ENCODE measurements at places on chromosomes 11 and 22. TPM values are rescaled to one million over a fixed set of nuclear protein-coding genes. Genes with fewer than 3 reads are reported as not detected.

The DNAJC24 gene
- 12.5 TPM for total RNA-seq

- DNase-seq = no peak
Measured at GRCh38 chr11:118328745-118329144, 13.8 kb downstream of the CD3D start.

The SLC22A25 gene
- not detected for total RNA-seq

The PDE3B gene
- 12.6 TPM for total RNA-seq

DNA sequence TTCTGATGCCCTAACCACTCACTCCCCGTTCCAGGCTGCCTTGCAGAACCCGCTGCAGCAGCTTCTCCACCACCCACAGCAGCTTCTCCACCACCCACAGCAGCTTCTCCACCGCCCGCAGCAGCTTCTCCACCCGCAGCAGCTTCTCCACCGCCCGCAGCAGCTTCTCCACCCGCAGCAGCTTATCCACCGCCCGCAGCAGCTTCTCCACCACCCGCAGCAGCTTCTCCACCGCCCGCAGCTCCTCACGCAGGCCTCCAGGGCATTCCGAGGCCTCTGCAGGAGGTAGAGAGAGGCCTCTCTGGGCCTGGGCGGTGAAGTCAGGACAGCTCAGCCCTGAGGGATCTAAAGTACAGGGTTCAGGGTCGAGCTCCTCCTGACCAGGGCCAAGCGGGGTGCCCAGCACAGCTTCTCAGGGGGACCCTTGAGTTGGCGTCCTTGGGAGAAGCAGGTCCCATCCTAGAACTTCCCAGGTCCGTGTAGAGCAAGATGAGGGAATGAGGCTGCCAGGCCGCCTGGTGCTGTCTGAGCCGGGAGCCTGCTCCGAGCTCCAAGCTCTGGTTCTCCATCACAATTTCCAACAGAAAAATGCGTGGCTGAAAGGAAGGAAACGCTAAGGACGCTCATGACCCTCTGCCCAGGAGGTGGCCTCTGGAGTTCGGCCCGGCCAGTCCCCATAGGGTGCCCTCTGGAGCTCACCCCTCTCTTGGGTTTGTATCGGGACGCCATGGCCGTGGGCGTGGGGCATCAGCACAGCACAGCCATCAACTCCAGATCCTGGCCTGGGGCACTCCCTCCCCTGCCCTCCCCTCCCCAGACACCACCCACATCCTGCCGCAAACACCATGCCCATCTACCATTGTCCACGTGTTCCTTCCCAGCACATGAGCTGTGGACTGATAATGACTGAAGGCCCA is 528.6 kb downstream of the BRD1 start:
- no peak for DNase-seq

The ART5 gene
- 0.76 TPM for total RNA-seq

- DNase-seq = no peak
Measured at GRCh38 chr11:3344327-3345174, 34.4 kb downstream of the ZNF195 start.

GRCh38 chr11:38392176-38392575 is 1794.1 kb upstream of the RAG2 start:
- DNase-seq = no peak

- DNase-seq = no peak
Measured at GRCh38 chr11:116309446-116309845, 463.3 kb downstream of the BUD13 start.

The DGAT2 gene
- total RNA-seq = 25.9 TPM

GRCh38 chr11:98409069-98409468 is 611.7 kb upstream of the CNTN5 start:
- DNase-seq = no peak

GRCh38 chr11:29029452-29029851 is 921.3 kb downstream of the METTL15 start:
- DNase-seq = no peak

The RPS6KB2 gene
- 121 TPM for total RNA-seq

DNA sequence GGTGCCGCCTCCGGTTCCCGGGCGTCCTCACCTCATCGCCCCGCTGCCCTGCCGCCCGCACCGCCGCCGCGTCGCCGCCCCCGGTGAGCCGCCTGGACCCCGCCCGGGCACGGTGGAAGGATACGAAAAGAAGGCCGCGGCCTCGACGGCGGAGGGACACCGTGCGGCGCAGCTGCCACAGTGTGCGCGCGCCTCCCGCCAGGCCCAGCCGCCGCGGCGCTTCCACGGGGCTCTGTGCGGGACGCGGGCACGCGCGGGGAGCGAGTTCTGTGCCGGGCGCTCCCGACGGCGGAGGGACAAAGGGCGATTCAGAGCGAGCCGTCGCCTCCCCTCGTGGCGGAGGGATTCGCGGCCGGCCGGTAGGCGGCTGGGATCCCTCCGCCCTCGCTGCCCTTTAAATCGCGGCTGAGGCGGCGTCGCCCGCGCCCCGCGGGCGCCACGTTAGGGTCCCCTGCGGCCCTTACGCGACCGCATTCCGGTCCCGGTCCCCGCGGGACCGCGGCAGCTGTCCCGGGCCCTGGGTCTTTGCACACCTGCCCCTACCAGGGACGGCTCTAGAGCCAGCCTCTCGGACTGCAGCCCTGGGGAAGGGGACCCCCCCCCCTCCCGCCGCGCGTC is 568 bp upstream of the KMT5B start:
- DNase-seq = peak; percentile 50

The ZP1 gene
- not detected for total RNA-seq

- no peak for DNase-seq
Measured at GRCh38 chr11:36346562-36347383, 50.7 kb downstream of the PRR5L start.

GRCh38 chr11:35058669-35059434 is 80.1 kb upstream of the CD44 start:
- no peak for DNase-seq

DNA sequence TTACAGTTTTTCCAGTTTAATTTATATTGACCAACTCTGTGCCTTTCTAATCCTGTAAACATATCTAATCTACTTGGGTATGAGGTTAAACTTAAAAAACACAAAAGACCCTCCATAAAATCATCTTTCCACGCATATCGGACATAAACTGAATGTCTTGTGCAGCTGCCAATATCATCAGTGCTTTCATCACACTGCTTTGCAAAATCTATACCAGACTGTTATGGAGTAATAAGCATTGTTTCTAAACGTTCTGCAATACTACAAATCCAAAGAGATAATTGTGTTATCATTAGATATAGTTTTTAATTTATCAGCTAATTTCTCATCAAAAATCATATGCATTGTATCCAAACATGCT is 36.1 kb upstream of the AMPD3 start:
- DNase-seq = no peak

- no peak for DNase-seq
Measured at GRCh38 chr11:18384157-18384641, 10.2 kb upstream of the LDHA start.

- no peak for DNase-seq
Measured at GRCh38 chr22:23235425-23235824, 55.1 kb downstream of the BCR start.

DNA sequence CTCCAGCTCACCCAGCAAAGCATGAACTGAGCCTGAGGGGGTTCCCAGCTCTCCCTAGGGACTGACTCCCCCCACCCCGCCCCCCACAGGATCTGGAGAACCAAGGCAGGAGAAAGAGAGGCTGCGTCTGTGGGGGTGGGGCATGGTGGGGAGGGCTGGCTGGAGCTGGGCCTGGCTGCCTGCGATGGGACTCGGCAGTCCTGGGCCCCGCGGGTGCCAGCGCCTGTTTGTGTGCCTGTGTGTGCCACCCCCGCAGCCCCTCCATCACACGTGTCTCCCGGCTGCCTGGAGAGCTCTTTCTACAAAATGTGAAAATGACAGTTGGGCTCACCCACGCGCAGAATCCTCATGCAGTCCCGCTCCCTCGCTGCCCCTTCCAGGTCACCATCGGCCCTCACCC is 46.8 kb downstream of the CACNA1I start:
- DNase-seq = no peak

- no peak for DNase-seq
Measured at GRCh38 chr22:22802339-22802970, 85.2 kb upstream of the IGLL5 start.

DNA sequence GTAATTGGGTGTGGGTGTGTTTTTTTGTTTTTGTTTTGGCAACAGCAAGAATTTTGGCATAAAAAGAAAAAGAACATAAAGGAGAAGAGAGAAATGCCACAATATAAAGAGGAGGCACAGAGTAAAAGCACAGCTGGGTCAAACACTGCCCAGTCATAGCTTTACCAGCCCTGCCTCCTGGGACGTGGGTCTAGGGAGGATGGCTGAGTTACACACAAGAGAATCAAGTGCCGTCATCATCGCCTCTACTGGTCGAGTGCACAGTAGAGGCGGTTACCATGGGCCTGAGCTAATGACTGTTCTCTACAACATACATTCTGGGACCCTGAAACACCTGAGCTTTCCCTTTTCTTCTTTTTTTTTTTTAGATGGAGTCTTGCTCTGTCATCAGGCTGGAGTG is 87.6 kb upstream of the BID start:
- DNase-seq = no peak

- no peak for DNase-seq
Measured at GRCh38 chr11:87076260-87076783, 38.6 kb downstream of the TMEM135 start.

- DNase-seq = no peak
Measured at GRCh38 chr11:130992788-130993187, 76.5 kb upstream of the SNX19 start.

The OR5A1 gene
- total RNA-seq = not detected

The POU2AF1 gene
- 0.57 TPM for total RNA-seq

The ZNF143 gene
- 26.1 TPM for total RNA-seq

DNA sequence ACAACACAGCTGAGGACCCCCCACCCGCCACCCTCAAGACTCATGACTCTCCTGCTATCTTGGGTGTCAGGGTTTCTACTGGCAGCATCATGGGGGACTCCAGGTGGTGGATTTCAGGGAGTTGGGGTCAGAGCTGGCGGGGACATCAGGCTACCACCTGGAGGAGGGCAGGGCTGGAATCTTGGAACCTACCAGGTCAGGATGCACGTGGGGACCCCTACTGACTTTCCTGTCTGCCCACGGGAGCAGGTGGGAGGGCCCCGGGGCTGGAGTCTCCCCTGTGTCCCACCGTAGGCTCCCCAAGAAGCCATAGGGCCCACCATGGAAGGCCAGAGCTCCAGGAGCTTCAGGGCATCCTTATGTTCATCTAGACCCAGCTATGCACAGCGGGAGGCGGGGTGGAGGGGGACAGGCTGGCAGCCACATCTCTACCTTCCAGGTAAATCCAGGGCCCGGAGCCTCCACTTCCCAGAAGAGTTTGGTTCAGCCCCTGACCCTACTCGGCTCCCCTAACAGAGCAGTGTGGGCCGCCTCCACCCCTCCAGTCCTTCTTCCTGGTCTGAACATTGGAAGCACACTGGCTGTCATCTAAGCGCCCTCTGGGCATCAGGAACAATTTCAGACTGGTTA is 10.0 kb downstream of the SLC37A2 start:
- no peak for DNase-seq

The GVQW3 gene
- total RNA-seq = 0.95 TPM

GRCh38 chr11:33412241-33412640 is 155.1 kb downstream of the HIPK3 start:
- no peak for DNase-seq

The SCUBE2 gene
- 4.9 TPM for total RNA-seq

- no peak for DNase-seq
Measured at GRCh38 chr22:29704528-29705285, 15.1 kb upstream of the CABP7 start.

DNA sequence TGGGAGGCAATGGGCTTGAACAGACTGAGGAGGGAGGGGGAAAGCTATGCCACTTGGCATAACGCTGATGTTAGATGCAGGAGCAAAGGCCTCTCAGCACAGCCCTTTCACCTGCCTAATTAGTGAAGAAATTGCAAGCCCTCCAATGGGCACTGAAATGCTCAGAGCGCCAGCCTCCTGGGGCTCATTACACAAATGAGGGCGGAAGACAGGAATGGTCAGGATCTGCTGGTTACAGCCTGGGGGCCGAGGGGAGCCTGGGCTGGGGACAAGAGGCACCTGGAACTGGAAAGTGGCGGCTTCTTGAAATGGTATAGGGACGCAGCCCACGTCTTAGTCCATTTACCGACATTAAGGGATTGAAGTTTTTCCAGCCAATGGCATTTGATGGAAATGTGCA is 50.2 kb upstream of the PLET1 start:
- DNase-seq = no peak

- DNase-seq = no peak
Measured at GRCh38 chr22:22076932-22077703, 94.5 kb upstream of the TOP3B start.

The FZD4 gene
- total RNA-seq = 3.9 TPM

GRCh38 chr11:47152953-47153950 is 23.4 kb downstream of the ARFGAP2 start:
- no peak for DNase-seq

DNA sequence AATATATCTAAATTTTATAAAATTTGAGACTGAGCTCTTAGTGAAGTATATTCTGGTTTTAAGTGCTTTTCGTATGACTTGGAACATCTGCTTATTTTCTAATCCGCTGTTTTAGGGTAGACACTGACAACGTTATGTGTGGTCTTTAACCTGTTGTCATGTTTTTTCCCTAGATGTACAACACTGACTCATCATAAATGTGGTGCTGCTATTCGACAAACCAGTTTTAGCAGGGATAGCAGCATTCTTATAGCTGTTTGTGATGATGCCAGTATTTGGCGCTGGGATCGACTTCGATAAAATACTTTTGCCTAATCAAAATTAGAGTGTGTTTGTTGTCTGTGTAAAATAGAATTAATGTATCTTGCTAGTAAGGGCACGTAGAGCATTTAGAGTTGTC is 23.8 kb upstream of the HIKESHI start:
- no peak for DNase-seq

- no peak for DNase-seq
Measured at GRCh38 chr22:36565686-36566085, 36.7 kb upstream of the EIF3D start.

- no peak for DNase-seq
Measured at GRCh38 chr11:102934735-102935134, 20.8 kb downstream of the MMP13 start.
